Activated CD4-positive, alpha-beta memory T cell treated with anti-CD3 and anti-CD28 coated beads for 36 hours (primary cell): ENCODE measurements at places on chromosomes 1 and 21. TPM values are rescaled to one million over a fixed set of nuclear protein-coding genes. Genes with fewer than 3 reads are reported as not detected.

GPR52 gene
- total RNA-seq = 0.56 TPM

TCP10L gene
- 0.65 TPM for total RNA-seq

SELE gene
- not detected for total RNA-seq

GJA5 gene
- total RNA-seq = not detected

B3GALT5 gene
- not detected for total RNA-seq

RNU1-3 gene
- 1,409 TPM for total RNA-seq

MYOG gene
- total RNA-seq = not detected

RPE65 gene
- total RNA-seq = not detected

MIA3 gene
- 43.2 TPM for total RNA-seq

TDRD5 gene
- not detected for total RNA-seq

DNA sequence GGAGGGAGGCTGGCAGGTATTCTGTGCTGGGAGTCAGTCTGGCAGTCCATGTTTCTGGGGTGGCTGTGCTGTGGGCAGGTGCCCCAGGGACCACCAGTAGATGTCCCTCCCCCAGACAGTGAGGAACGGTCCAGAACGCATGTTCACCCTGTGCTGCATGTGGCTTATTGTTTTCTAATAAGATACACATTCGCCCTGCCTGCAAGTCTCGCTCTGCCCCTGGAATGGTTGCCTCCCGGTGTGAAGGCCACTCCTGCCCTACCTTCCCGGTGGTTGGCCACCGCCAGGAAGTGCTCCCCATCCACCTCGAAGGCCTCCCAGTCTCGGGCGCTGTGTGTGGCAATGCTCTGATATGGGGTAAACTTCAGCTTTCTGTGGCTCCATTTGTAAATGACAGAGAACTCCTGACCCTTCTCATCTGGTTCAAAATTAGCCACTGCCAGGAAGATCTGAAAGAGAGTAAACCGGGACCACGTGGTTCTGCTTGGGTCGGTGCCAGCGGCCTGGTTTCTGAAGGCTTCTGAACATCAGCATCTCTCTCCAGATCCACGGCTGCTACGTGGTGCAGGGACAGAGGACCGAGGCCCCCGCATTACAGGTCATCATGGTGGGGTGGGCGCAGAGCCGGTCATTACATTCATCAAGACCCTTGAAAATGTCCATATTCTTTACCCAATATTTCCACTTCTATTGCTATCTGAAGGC, 14.5 kb downstream of the KRTAP10-1 start:
- DNase-seq = peak; percentile 2

DNA sequence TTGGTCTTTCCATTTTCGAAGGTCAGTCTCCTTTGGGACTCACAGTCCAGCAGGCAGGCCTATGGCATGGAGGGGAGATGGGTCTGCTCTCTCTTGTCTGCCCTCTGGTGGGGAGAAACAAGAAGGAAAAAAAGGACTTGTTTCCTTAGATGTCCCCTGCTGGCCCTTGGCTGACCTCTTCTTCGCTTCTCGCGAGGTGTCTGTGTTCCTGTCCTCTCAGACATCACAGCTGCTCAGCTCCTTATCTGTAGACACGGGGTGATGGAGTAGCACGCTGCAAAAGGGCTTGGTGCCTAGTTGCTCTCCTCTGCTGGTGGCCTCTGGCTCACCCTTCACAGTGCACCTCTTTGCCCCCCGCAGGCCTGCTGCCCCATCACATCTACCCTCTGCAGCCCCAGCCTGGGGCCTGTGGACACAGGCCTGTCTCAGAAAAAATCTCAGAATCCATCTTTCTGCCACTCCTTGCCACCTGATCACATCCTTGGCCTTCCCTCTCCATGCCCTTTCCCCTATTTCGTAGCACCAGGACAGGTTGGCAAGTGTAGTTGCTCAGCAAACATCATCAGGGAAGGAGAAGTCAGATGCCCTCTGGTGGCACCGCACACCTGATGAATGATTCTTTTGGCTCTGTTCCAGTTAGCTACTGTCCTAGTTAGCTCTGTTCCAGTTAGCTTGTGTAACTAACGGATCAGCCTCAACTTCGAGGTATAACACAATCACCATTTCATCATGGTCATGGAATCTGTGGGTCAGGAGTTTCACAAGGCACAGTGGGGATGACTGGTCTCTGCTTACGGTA, 18.7 kb upstream of the AK2 start:
- DNase-seq = peak; percentile 49

- no peak for DNase-seq
Measured at GRCh38 chr1:209993061-209993830, 55.2 kb downstream of the SYT14 start.

DNA sequence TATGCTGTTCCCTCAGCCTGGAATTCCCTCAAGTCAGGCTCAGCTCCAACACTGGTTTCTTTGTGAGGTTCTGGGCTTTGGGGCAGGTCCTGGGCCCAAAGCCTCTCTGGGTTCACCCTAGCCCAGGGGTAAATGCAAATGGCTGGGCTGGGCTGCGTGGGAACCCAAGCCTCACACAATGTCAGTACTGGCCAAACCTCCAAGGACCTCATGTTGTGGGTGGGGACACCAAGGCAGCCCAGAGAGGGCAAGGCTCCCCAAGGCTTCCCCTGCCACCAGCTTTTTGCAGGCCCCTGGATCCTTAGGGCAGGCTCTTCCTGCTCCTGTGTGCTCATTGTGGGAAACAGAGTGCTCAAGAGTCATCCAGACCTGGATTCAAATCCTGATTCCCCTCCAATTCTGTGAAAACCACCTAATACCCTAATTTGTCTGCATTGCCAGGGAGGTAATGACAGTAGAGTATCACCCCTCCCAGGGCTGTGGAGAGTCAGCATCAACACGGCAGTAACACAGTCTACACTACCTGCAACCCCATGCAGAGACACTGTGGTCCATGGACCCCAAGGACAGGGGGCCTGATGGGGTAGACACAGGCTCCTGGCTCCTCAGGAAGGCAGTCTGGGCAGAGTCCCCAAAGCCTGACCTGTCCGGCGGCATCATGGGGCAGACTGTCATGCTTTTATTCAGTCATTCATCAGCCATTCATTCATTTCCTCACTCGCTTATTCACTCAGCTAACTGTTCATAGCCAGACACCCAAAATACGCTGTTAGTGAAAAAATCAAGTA, 85.7 kb downstream of the DMRTB1 start:
- no peak for DNase-seq

DNA sequence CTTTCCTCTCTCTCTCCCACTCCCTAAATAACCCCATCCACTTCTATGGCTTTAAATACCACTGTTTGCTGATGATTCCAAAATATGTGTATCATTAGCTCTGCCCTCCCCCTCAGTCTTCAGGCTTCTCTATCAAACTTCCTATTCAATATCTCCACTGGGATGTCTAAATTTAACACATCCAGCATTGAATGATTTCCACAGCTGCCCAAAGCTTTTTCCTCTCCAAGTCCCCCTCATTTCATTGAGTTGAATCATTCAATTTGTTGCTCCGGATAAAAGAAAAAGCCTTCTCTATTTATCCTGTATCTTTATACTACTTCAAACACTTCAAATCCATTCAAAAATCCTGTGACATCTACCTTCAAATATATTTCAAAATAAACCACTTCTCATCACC, 225.0 kb downstream of the SEC16B start:
- DNase-seq = no peak

- no peak for DNase-seq
Measured at GRCh38 chr1:19656134-19656779, 8.4 kb upstream of the HTR6 start.

DNA sequence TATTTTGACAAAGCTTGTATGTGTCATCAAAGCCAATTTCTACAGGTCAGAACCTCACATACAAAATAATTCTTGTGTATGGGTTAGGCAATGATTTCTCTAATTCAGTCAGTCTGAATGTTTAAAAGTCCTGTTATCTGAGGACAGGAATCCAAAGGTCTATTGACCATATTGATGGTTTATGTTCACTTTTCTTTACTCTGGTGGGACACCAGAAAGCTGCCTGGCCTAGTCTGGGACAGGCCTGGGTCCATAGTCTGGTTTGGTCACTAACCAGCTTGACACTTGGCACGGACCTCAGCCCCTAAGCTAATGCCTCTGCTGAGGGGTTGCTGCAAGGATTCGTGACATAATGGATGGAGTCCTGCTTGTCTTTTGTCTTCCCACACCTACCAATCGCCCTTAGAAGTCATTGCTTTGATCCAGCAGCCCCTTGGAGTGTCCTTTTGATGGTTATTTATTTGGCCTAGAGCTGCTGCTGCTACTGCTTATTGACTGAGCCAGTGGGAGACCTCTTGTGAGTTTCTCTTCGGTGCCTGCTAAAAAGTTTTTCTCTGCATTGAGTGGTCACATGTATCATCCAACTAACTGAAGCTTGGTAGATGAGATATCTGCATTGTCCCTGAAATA, 15.7 kb downstream of the IFNAR2 start:
- DNase-seq = no peak

DNA sequence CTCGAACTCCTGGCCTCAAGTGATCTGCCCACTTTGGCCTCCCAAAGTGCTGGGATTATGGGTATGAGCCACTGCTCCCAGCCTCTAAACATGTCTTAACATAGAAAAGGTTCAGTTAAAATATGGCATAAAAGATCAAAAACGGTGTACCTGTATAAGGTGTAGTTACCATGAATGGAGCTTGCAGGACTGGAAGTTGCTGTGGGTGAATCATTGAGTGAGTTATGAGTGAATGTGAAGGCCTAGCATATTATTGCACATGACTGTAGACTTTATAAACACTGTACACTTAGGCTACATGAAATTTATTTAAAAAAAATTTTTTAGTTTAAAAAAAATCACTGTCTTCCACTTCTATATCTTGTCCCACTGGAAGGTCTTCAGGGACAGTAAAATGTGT, 15.7 kb downstream of the ABCD3 start:
- no peak for DNase-seq

GRCh38 chr1:21090463-21090862, 86.2 kb downstream of the EIF4G3 start:
- no peak for DNase-seq

- DNase-seq = no peak
Measured at GRCh38 chr1:234897390-234897749, 231.3 kb downstream of the TOMM20 start.

DNA sequence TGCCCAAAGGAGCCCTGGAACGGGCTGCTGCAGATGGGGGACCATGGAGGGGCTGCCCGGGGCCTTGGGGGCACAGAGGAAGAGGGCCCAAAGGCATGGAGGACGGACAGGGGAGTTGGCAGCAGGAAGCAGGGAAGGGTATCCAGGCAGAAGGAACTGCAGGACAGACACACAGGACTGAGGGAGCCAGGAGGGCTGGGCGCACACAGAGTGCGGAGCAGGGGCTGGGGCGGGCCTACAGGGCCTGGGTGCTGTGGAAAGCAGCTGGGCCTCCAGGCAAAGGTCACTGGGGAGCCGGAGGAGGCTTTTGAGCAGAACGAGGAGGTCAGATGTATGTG, 28.1 kb downstream of the KRTAP10-1 start:
- no peak for DNase-seq

DNA sequence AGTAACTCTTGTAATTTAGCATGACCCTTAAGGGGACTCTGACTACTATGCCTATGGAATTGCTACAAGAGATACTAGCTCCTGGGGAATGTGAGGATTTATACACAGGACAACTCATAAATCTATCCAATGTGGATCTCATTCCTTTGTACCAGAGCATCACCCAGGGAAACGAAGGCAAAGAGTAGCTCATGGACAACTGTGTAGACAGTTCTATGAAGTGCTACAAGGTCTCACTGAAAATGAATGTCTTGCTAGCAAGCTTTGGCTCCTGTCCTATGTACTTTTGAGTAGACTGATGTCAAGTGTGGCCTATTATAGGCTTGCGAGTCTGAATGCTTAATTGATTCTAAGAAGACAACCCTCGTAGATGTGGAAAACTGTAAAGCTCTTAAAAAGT, 93.7 kb downstream of the ZSWIM5 start:
- DNase-seq = no peak

- no peak for DNase-seq
Measured at GRCh38 chr1:33842348-33842747, 21.5 kb upstream of the HMGB4 start.

DNA sequence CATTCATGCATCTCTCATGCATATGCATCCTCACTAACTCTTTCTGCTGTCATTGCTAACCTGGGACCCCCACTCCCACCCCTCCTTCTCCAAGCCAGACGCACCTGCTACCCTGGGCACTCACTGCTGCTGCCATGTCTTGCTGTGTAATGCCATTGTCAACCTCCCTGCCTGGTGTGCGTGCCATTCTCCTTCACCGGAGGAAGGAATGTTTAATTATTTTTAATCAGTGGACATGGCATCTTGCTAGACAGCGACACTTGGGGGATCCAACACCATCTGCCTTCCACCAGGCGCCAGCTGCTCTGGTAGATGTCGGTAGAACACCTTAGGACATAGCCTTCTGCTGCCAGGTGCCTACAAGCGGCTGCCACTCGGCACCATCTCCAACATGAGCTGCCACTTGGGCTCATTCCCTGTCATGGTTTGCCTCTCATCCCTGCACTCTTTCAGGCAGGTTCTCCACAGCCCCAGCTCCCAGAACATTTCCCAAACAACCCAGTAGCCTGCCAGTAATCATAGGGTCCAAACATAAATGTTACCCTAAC, 306.9 kb downstream of the TTLL7 start:
- no peak for DNase-seq

DNA sequence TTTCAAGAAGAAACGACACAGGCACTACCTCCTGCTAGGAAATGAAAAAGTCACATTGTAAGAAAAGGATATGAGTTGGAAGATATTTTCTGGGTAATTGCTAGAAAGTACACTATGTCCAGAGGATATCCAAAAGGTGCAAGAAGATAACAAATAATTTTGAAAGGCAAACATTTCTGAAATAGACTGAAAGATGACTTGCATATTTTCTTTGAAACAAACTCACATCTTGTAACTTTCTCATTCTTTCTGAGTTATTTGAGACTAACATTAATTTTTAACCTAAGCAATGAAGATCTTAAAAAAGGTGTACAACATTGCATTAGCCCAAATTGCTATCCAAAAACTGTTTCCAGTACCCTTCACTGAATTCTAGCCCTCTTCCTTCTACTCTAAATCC, 79.6 kb upstream of the KCTD3 start:
- DNase-seq = no peak

DNA sequence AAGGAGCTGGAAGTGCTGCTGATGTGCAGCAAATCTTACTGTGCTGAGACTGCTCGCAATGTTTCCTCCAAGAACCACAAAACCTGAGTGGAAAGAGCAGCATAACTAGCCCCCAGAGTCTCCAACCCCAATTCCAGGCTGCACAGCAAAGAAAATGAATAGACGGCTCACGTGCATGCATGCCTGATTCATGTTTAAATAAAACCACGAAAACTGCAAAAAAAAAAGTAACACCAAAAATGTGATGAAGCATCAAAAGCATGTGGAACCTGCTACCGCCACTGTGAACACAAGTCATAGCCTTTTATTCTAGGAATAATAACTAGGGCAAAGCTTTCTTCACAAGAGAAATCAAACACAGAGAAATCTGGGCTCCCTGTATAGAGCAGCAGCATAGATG, 9.6 kb upstream of the TRNP1 start:
- no peak for DNase-seq

DNA sequence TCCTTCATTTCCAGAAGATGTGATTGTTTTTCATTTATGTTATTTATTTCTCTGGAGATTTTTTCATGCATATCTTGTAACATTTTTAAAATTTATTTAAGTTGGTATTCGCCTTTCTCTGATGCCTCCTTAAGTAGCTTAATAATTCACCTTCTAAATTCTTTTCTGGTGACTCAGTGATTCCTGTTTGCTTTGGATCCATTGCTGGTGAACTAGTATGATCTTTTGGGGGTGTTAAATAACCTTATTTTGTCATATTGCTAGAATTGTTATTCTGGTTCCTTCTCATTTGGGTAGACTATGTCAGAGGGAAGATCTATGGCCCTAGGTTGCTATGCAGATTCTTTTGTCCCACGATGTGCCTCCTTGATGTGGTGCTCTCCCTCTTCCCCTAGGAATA, 1347.2 kb upstream of the B3GALT2 start:
- DNase-seq = no peak
